ENCODE measurements at places on chromosomes 7 and 10.

DNA sequence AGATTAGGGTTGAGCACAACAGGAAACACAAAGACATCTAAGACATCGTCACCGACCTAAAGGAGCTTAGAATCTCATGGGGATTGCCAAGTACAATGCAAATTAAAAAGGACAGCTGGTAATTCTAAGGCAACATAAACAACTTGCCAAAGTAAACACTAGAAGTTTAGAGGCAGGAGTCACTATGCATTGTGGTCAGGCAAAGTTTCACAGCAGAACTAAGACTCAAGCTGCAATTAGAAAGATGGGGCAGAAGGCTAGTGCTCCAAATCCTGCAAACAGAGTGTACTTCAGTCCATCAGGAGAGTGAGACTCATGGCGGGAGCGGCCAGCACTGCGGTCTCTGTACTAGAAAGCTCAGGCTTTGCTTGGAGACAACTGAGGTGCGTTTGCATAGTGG lies 52.7 kb downstream of the HIPK2 start:
- no peak for DNase-seq

DNA sequence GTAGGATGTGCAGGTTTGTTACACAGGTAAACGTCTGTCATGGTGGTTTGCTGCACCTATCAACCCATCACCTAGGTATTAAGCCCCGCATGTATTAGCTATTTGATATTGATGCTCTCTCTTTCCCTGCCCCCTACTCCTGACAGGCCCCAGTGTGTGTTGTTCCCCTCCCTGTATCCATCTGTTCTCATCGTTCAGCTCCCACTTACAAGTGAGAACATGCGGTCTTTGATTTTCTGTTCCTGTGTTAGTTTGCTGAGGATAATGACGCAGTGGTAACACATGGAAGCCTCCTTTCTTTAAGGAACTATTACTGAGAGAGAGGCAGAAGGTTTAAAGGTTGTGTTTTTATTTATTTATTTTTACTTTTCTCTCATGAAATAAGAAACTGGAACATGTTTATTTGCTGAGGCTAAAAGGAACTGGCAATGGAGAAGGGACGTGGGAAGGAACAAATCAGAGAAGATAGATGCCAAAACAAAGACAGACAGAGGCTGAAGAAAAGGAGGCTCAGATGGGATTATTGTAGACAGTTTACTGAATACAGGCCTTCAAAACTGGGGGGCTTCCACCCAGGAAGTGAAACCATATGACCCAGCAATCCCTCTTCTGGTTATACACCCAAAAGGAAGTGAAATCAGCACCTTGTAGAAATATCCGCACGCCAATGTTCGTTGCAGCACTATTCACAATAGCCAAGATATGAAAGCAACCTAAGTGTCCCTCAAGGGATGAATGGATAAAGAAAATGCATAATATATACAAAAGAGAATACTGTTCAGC lies 556.3 kb downstream of the GRM8 start:
- no peak for DNase-seq

DNA sequence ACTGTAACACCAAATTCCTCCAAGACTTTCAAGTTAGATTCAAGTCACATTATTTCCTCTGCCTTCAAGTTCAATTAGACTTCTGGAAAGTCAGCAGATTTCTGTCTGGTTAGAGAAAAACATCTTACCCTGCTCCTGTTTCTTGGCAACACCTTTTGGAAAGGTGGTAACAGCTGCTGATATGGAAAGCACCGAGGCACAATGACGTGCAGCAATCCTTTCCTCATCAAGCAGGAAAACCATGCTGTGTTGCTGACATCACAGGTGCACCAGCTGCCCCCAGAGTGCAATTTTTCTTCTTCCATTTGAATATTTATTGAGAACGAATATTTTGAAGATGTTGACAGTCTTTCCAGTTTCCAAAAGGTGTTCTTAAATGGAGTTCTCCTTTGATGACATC lies 41.9 kb downstream of the ZNF800 start:
- DNase-seq: no peak

DNA sequence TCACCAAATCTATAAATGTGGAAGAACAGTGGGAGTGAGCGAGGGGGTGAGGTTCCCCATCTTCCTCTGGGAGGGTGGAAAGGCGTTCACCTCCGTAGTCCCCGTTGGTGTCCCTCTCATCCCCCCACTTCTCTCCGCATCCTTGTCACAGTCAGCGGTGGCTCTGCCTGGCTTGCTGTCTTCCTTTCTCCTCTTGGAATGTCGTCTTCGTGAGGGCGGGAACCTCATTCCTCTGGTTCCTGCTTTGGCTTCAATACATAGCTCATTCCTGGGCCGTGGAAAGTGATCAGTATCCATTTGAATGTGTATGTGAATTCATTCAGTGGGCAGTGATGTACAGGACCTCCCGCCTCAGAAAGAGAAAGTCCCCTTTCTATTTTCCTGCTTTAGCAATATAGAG lies 289.4 kb downstream of the CAMK1D start:
- no peak for DNase-seq

DNA sequence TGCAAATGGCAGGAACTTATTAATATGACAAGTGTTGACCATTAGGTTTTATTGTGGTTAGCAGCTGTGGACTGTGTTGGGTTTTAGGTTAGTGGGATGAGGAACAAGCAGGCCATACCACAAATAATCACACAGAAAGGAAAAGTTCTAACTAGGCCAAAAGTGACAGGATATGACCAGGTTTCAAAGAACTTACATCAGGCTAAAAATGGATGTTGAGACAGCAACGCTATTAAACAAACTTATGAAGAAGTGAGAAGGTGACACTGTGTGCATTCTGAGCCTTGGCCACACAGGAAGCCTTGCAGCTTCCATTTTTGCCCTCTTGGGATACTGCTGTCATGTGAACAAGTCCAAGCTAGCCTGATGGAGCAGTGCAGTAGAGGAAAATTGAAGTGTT lies 568.8 kb downstream of the HTR7 start:
- DNase-seq: no peak
